ENCODE measurements at places on chromosomes 3 and 15. TPM values are rescaled to one million over a fixed set of nuclear protein-coding genes. Genes with fewer than 3 reads are reported as not detected.

GRCh38 chr15:34729886-34730285 lies 24.9 kb downstream of the GJD2 start:
- H3K4me3 ChIP-seq = no peak overlapping the region
- no peak for DNase-seq
- H3K36me3 ChIP-seq = no peaks in the 10 kb centered on the region
- H3K27ac ChIP-seq = no peak overlapping the region
- no peaks in the 10 kb centered on the region for H3K27me3 ChIP-seq
- peaks cover 10% of the 10 kb centered on the region for H3K4me1 ChIP-seq

- no peak overlapping the region for H3K27ac ChIP-seq
- H3K36me3 ChIP-seq = no peaks in the 10 kb centered on the region
- H3K4me1 ChIP-seq = peaks cover 25% of the 10 kb centered on the region
- DNase-seq = no peak
- no peaks in the 10 kb centered on the region for H3K27me3 ChIP-seq
These were observed 269.4 kb upstream of the ROPN1 start for GRCh38 chr3:124261306-124261705.

GRCh38 chr3:52879090-52879489 lies 18.3 kb downstream of the STIMATE start:
- H3K27ac ChIP-seq = no peak overlapping the region
- H3K4me1 ChIP-seq = peaks cover 18% of the 10 kb centered on the region
- no peak overlapping the region for H3K4me3 ChIP-seq
- no peaks in the 10 kb centered on the region for H3K27me3 ChIP-seq
- no peak for DNase-seq

DNA sequence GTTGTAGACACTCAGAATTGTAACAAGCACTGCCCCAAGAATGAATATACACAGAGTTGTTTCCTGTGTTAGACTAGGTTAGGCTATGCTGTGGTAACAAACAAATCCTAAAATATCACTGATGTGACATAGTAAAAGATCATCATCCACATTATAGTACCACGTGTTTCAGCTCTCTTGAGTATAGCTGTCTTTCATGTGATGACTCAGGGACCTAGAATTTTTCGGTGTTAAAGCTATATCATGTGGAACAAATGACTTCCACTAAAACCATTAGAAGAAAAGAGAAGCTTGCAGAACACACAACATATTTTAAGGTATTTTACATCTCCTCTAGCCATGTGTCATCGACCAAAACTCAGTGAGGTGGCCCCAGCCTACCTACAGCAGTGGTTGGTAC lies 307.9 kb upstream of the RBMS3 start:
- H3K27ac ChIP-seq = no peak overlapping the region
- H3K27me3 ChIP-seq = no peaks in the 10 kb centered on the region
- H3K4me3 ChIP-seq = no peak overlapping the region
- H3K4me1 ChIP-seq = no peaks in the 10 kb centered on the region
- DNase-seq = no peak

DNA sequence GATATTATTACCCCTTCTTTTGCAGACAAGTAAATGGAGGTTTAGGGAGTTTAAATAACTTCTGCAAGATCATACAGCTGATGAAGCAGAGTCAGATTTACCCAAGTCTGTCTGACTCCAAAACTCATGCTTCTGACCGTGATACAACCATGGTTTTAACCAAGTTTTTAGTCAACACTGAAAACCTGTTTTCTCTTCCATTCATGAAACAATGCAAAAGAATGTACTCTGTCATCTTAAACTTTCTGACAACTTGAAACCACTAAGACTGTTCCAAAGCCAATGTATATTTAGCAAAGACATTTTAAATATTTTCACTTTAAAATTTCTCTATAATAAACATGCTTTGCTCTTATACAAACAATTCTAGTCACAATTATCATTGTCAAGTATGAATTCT lies 77.0 kb upstream of the RBMS3 start:
- no peaks in the 10 kb centered on the region for H3K36me3 ChIP-seq
- H3K27ac ChIP-seq = no peak overlapping the region
- H3K27me3 ChIP-seq = no peaks in the 10 kb centered on the region
- DNase-seq = no peak
- no peak overlapping the region for H3K4me3 ChIP-seq

- H3K36me3 ChIP-seq = no peaks in the 10 kb centered on the region
- H3K4me1 ChIP-seq = no peaks in the 10 kb centered on the region
- no peak for DNase-seq
- H3K4me3 ChIP-seq = no peak overlapping the region
- no peak overlapping the region for H3K27ac ChIP-seq
These were observed 532.7 kb downstream of the SOX2 start for GRCh38 chr3:182244222-182244971.

GRCh38 chr3:37814547-37814946 lies 47.1 kb upstream of the CTDSPL start:
- no peaks in the 10 kb centered on the region for H3K27me3 ChIP-seq
- peaks cover 8% of the 10 kb centered on the region for H3K4me1 ChIP-seq
- DNase-seq = no peak
- no peak overlapping the region for H3K4me3 ChIP-seq
- no peak overlapping the region for H3K27ac ChIP-seq

- no peak for DNase-seq
- H3K27ac ChIP-seq = peak overlapping the region; percentile 88
- H3K36me3 ChIP-seq = peaks cover 85% of the 10 kb centered on the region
- no peaks in the 10 kb centered on the region for H3K27me3 ChIP-seq
These were observed 1.2 kb upstream of the SNAPC5 start for GRCh38 chr15:66498501-66499386.

- H3K4me3 ChIP-seq = peak overlapping the region; percentile 48
- no peaks in the 10 kb centered on the region for H3K36me3 ChIP-seq
- H3K4me1 ChIP-seq = no peaks in the 10 kb centered on the region
These were observed 63.7 kb downstream of the EDEM1 start for GRCh38 chr3:5251196-5251583.

DNA sequence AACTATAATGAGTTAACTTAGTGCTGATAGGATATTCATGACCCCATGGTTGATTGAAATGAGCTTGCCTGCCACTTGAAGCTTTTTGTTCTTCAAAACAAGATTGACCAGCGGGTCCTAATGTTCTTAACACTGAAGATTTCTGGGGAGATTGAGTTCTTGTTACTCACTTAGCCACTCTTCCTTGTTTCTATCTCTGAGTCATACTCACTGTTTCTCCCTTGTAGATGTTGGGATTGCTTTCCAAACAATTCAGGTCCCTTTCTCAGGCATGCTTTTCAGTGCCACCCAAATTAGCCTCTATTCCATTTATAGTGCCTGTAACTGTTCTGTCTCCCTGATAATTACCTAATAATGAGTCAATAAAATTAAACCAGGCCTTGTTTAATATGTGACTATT lies 517.0 kb downstream of the SQOR start:
- DNase-seq = no peak
- H3K27me3 ChIP-seq = no peaks in the 10 kb centered on the region
- H3K27ac ChIP-seq = no peak overlapping the region
- no peak overlapping the region for H3K4me3 ChIP-seq

- DNase-seq = no peak
- H3K36me3 ChIP-seq = no peaks in the 10 kb centered on the region
- H3K4me3 ChIP-seq = no peak overlapping the region
- H3K4me1 ChIP-seq = peaks cover 77% of the 10 kb centered on the region
These were observed 4.7 kb downstream of the SMAD3 start for GRCh38 chr15:67070150-67070549.

- peaks cover 60% of the 10 kb centered on the region for H3K36me3 ChIP-seq
- DNase-seq = no peak
- H3K27ac ChIP-seq = no peak overlapping the region
- no peak overlapping the region for H3K4me3 ChIP-seq
These were observed 14.5 kb downstream of the FBXO22 start for GRCh38 chr15:75918135-75918534.

DNA sequence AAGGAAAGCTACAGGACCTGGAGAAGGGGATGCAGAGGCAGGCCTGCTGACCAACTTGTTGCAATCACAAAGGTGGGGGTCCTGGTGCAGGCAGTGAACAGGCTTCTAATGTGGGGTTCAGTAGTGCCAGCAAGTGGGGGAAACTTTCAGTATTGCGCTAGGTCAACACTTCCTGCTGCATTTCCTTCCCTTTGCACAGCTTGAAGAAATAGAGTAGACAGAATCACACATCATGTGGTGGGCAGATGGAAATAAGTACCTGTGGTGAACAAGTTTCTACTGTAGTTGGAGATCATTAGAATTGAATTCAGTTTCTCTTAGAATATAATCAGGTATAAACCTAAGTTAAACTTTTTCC lies 63.4 kb downstream of the RGMA start:
- no peak overlapping the region for H3K4me3 ChIP-seq
- peaks cover 51% of the 10 kb centered on the region for H3K4me1 ChIP-seq
- DNase-seq = no peak
- H3K27ac ChIP-seq = peak overlapping the region; percentile 90
- peaks cover 3% of the 10 kb centered on the region for H3K36me3 ChIP-seq

DNA sequence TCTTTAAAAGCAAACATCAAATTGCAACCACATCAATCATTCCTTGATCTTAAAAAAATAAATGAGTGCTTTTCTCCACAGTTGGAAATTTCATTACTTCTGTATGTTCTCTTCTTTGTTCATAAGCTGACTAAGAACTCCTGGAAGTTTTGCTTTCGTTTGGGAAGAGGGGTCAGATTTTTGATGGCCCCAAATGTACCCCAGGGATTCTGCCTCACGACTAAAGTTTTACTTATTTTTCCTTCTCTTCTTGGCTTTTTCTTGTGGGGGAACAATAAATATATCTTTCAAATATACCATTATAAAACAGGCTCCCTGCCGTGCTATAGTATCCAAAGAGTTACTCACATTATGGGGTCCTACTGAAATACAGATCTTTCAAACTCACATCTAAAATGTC lies 215.0 kb upstream of the CDIN1 start:
- no peak overlapping the region for H3K27ac ChIP-seq
- H3K4me3 ChIP-seq = no peak overlapping the region
- H3K27me3 ChIP-seq = no peaks in the 10 kb centered on the region
- no peaks in the 10 kb centered on the region for H3K36me3 ChIP-seq
- DNase-seq = no peak

- no peak for DNase-seq
- H3K27ac ChIP-seq = no peak overlapping the region
- H3K4me3 ChIP-seq = no peak overlapping the region
- H3K4me1 ChIP-seq = no peaks in the 10 kb centered on the region
These were observed 12.4 kb upstream of the ATP10A start for GRCh38 chr15:25875566-25875965.

GRCh38 chr15:40918799-40919392 lies 10.2 kb upstream of the DLL4 start:
- peak overlapping the region; percentile 45 for H3K4me3 ChIP-seq
- H3K36me3 ChIP-seq = no peaks in the 10 kb centered on the region
- H3K4me1 ChIP-seq = peaks cover 10% of the 10 kb centered on the region
- H3K27me3 ChIP-seq = no peaks in the 10 kb centered on the region
- DNase-seq = no peak

DNA sequence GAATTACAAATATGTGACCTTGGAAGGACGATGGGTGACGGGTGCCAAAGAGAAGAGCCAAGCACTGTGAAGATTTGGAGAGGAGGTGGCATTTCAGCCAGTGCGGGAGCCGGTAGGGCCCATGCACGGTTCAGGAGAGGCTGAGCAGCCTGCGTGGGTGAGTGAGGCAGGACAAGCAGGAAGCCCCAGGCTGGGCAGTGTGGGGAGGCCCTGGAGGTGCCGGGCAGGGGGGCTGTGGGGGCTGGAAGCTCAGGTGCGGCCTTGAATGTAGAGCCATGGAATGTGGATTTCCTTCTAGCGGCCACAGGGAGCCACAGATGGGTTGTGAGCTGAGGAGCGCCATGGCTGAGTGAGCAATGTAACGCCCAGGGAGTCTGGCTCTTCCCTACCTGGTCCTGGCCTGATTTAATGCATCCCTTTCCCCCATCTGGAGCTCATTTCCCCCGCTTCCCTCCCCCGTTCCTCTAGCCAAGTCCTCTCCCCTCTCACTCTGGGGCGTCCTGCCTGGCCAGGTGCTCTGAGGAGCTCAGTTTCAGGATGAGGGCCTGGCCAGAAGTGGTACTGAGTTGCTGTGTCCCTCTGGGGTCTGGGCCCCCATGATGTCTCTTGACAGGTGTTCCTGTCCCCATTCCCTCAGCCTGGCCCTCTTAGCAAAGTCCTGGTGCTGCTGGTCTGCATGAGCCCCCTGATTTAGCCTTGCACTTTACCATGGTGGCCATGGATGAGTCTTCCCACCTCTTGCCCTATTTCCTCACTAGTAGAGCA lies 41.8 kb upstream of the IQSEC1 start:
- peaks cover 17% of the 10 kb centered on the region for H3K4me1 ChIP-seq
- H3K27ac ChIP-seq = no peak overlapping the region
- no peaks in the 10 kb centered on the region for H3K36me3 ChIP-seq
- DNase-seq = no peak

DNA sequence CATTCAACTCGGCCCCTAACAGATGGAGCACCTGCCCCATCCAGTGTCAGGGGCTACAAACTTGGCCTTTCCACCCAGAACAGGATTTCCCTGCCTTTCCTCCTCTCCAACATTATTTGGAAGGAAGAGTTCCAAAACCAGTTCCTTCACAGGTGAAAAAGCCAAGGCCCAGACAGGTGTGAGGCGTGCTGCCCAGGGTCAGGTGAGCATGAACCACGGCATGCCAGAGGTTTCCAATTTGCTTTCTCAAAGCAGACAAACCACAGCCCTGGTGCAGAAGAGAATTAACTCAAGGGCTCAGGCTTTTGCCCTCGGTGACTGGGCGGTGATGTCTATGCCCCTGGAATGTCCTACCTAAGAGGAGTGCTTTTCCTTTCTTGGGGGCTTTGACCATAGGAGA lies 43.2 kb downstream of the LDHAL6B start:
- H3K27ac ChIP-seq = no peak overlapping the region
- DNase-seq = no peak
- peaks cover 4% of the 10 kb centered on the region for H3K36me3 ChIP-seq
- H3K27me3 ChIP-seq = no peaks in the 10 kb centered on the region

DNA sequence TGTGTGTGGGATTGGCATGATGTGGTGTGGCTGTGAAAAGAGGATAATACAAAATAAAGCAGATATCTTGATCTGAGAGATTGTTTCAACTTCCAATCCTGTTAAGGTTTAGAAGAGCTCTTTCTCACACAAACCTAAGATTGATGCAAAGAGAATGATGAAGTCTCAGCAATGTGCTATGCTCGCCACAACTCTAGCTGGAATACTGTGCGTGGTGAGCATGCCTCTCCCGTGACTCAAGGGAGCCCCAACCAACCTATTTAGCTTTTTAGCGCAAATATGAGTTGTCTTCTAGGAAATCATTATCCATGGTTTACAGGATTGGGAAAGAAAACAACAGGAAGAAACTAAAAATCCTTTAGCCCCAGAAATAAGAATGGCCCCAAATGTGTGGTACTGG lies 28.5 kb downstream of the BTLA start:
- H3K36me3 ChIP-seq = no peaks in the 10 kb centered on the region
- H3K27me3 ChIP-seq = no peaks in the 10 kb centered on the region
- H3K4me3 ChIP-seq = no peak overlapping the region
- no peak for DNase-seq
- no peaks in the 10 kb centered on the region for H3K4me1 ChIP-seq

The CACNA2D2 gene
- total RNA-seq = 1.5 TPM

The SLC2A2 gene
- not detected for total RNA-seq

The IL16 gene
- total RNA-seq = 2.1 TPM

The SEMA6D gene
- 3.5 TPM for total RNA-seq

All from psoas muscle (tissue), 8 donors.